ENCODE measurements at places on chromosomes 1 and 21.

DNA sequence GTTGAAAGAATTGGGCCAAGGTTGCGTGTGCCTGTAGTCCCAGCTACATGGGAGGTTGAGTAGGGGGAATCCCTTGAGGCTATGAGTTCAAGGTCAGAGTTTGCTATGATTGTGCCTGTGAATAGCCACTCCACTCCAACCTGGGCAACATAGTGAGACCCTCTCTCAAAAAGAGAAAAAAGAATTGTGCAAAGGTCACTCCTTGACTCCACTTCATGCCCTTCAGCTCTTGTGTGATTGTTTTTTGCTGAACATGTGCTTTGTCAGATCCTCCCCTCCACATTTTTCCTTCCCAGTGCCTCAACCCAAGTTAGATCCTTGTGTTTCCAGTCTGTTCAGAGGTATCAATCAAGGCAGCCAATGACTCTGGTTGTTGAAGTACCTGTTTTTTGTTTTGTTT is 8.5 kb downstream of the TXNIP start:
- no peak for DNase-seq

- no peak for DNase-seq
These were observed 88.3 kb upstream of the NGF start for GRCh38 chr1:115426231-115426771.

DNA sequence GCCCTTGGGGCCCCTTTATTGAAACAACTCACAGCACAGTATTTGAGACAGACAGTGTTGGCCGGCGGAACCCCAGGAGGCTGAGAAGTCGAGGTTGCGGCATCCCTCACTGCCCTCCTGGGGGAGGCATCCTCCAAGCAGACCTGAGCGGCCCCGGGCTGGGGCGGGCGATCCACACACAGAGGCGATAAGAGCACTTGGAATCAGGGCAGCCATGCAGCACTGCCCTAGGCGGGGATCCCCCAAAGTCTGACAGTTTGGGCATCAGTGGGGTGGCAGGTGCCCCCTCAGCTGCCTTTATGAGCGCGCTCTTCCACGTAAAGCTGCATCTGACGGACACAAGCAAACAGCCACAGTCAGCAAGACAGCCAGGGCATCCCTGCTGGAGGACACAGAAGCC is 6.5 kb downstream of the MAD2L2 start:
- DNase-seq, result no peak

- no peak for DNase-seq
These were observed 31.2 kb upstream of the MAP1LC3C start for GRCh38 chr1:242030071-242030470.

DNA sequence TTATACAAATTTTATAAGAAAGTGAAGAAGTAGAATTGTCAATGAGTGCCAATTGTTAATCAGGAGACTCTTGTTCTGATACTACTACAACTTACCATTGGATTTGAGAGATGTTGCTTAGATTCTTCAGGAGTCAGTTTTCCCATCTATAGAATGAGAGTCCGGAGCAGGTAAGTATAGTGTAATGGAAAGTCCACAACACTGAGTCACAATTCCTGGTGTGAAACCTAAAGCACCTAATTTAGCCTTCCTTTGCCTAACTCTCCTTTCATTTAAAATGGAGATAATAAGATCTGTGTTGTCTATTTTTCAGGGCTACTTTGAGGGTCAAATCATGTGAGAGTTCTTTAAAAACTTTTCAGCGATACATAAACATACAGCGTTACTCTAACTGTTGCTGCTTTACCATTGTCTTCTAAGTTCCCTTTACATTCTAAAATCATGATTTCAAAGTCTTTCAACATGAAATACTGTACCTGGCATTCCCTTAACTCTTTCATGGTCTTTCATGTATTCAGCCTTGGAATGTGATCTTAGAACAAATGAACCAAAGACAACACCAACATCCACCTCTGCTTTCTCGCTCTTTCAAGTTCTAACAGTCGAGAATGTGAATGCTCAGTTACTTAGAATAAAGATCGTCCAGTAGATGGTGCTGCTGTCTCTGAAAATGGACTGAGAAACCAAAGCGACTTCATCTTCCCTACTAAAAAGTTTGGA is 90.9 kb downstream of the SLC30A10 start:
- peak; percentile 40 for DNase-seq

- DNase-seq, result no peak
These were observed 124.8 kb downstream of the TNR start for GRCh38 chr1:175618559-175618958.

GRCh38 chr1:56403321-56403720 is 176.0 kb downstream of the PLPP3 start:
- DNase-seq, result no peak

- no peak for DNase-seq
These were observed 1.4 kb downstream of the PPP2R5A start for GRCh38 chr1:212286556-212287131.

DNA sequence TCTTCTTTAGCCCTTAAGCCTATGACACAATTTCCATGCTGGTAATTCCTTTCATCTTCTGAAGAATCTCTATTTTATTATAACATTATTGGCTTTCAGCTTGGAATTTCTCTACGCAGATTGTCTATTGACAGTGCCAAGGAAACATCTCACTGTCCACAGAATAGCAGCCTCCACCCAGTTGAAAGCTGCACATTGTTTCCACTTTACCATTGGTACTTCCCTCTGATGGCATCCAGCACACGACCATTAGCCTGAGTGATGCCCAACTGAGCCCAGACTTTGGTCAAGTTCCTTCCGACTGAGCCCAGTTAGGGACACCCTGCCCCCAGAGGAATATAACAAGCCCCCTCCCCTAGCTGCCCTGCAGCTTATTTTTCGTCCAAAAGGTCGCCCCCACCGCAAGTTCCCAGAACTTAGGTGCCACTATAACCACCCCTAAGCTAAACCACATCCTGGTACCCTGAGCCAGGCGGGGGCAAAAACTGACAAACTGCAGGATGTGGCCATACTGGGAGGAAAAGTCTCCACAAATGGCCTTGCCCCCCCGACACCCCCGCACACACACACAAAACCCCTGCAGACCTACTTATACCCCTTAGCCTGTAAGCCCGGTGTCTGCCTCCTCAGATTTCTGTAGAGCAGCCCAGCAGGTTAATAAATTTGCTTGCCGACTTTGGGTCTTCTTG is 13.2 kb downstream of the GBP5 start:
- no peak for DNase-seq

DNA sequence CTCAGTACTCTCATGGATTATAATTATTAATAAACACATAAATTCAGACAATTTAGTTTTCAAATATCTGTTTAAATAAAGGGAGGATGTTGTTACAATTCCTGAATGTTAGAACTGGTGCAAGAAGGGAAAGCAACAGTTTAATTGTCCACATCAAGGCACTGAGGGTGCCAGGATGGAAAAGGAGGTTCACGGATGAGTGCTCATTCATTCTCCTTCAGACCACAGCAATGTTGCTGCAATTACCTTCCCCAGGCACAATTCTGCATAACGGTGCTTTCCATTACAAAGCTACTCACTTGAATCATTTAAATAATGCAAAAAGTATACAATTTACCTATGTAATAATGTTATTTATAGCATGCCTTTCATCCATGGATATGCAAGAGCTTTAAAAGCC is 52.3 kb upstream of the COG2 start:
- DNase-seq, result no peak

DNA sequence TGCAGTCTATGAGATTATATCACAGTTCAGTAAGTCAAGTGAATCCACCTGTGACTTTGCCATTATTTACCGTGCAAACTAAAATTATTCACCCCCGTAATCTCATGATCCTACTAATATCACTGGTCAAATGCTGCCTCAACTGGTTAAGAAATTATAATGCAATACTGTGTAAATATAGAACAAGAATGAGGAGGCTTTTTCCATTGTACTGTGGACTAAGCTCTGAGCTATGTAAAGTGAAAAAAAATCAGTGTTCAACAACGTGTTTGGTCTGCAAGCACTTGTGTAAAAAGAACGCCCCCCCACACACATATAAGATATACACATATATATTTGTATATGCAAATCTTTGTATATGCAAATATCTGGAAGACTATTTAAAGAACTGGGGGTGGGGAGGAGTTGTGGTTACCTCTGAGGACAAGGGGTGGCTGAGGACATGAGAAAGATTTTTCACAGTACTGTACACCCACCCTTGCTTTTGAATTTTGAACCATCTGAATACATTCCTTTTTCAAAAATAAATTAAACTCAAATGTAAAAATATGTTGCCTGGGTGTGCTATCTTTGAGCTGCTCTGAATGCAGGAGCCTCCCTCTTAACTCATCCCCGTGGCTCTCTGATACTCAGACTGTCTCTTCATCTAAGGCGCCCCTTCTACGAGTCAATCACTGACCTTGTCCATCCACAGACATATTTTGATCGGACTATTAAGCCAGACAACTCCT is 57.0 kb downstream of the PTP4A2 start:
- DNase-seq, result no peak

DNA sequence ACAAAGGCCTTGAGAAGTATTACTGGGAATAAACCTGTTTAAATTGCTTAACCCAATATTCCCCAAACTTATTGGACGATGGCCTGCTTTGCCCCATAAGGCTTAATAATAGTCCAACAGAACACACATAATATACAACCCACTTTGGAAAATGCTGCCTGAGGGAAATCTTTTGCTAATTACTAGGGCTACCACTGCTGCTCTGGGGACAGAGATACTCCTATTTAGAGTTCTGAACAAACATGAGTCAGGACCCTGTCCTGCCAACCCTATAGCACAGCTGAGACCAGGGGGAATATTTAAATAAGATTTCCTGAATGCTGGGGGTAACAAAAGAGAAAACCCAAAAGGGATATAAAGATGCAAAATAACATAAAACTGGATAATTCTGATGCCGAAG is 139.1 kb downstream of the BRINP2 start:
- DNase-seq, result no peak

DNA sequence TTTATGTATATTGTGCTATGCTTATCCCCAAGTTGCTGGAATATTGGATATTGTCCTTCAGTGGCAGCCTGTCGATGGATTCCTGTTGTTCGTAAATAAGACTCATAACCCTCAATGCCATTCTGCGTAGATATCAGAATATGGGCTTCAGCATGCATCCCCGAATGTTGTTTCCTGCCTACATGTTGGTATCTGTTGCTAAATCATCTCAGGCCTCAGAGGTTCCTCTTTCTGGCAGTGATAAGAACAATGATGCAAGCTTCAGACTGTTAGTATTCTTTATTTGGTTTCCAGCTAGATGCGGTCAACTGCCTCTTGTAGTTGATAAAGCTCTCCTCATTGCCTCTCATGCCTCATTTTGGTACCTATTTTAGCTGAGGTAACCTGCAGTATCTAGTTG is 2082.6 kb downstream of the MRPL39 start:
- no peak for DNase-seq

DNA sequence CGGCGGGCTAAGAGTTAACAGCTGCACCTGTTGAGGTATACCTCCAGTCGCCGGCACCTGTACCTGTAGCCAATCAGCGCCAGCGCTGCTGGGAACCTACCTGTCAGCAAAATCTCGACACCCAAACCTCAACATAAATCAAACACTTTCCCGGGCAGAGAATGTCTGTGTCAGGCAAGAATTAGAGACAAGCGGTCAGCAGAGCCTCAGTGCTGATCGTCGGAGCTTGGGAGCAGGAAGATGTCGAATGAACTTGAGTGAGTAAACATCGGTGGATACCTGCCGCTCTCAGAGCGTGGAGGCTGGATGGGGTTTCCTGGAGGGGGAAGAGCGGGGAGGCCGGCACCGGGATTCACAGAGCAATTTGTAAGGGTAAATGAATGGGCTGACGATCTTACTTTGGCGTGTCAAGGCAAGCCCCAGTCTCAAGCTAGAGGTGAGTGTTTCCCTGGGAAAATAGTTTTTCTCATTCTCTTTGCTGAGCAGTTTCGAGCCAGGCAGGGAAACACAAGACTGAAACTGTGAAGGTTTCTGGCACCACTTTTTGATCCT is at the start of gene GRHL3:
GRHL3 (plus strand) TSS at position 46 of the 552 bp plus-strand sequence; CDS start at position 241, 195 bp downstream.
- DNase-seq, result no peak

DNA sequence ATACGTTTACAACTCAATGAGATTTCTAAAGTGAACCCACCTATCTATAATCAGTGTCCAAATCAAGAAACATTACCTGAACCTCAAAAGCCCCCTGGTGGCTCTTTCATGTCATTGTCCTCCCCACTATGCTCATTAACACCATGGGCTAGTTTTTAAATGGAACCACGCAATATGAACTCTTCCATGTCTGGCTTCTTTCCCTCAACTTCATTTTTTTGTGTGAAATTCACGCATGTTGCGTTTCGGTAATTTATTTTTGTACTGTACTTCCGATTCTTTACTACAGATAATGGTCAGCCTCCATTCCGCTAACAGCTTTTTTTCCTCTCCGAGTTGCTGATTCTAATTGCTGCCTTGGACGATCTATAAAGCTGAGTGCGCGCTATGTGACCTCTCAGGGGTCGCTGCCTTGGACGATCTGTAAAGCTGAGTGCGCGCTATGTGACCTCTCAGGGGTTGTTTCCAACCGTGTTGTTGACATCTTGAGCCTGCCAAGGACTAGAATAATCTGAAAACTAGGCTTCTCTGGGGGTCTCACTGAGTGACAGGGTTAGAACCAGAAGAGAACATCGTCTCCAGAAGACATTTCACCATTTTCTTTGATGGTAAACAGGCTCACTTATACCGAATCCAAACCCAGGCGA is 1.1 kb upstream of the CACYBP start:
- peak; percentile 72 for DNase-seq

- no peak for DNase-seq
These were observed 18.4 kb downstream of the JUN start for GRCh38 chr1:58765441-58765840.

- peak; percentile 24 for DNase-seq
These were observed 106.0 kb downstream of the SLC45A1 start for GRCh38 chr1:8423692-8424538.

- no peak for DNase-seq
These were observed 150.9 kb downstream of the ZC3H11B start for GRCh38 chr1:219461981-219462400.

DNA sequence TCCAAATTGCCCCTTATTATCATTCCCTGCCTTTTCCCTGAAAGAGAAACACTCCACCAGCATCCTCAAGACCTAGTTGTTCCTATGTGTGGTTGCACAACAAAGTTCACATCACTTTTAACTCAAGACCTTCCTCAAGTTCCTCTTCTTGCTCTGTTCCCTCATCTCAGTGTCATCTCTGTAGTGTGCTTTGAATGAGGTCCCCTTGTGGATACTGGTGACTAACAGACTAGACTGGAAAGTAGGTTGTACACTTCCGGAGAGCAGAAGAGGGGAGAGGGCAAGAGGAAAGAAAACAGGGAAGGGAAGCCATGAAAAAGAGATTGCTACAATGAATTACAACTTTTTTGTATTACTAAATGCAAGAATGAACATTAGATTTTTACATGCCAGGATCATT is 853.8 kb downstream of the USP25 start:
- DNase-seq, result no peak

DNA sequence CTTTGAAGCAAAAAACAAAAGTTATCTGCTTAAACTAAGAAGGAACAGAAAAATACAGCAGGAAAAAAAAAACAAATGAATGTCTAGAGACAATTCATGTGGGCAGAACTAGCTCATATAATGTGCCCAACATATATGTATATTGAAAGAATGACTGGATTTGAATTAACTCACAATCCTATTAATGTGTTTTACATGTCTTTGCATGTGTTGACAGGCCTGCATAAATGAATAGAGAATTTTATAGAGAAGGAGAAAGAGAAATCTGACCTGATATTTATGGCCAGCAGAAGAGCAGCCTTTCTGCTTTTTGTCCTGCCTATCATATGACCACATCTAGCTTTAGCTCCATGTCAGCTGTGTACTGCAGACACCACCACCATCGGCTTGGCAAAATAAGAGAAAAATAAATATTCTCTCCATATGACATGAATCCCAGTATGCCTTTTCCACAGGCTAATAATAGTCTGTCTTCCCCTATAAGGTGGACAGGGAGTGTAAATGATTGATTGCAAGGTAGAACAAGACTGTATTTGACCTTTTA is 171.5 kb upstream of the PALMD start:
- no peak for DNase-seq

Data from SHP77 treated with DMSO at 0.1 percent for 48 hours (cell line).